Right hindlimb (tissue), 1 donor: ENCODE measurements at places on chromosomes 11 and 22.

DNA sequence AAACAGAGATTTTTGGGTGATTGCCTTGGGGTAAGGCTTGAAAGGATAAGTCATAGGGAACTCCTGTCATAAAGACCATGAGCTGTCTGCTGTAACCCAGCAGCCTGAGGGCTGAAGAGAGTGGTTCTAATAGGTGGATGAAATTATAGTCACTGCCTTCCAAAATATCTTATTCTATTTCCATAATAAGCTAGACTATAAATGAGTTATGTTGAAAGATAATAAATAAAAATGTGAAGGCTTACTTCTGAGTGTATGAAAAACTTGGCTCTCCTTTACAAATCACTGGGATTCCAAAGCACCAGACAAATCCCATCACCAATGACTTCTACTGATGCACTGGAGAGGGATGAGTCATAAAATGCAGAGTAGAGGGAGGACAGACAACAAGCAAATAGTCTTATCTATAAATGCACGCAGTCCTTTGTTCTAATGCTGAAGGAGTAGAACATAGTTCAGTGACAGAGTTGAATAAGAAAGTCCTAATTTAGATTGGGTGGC is 775.0 kb upstream of the LRRC4C start:
- DNase-seq = no peak

GRCh38 chr22:19776433-19777031 is 16.0 kb downstream of the TBX1 start:
- no peak for DNase-seq

DNA sequence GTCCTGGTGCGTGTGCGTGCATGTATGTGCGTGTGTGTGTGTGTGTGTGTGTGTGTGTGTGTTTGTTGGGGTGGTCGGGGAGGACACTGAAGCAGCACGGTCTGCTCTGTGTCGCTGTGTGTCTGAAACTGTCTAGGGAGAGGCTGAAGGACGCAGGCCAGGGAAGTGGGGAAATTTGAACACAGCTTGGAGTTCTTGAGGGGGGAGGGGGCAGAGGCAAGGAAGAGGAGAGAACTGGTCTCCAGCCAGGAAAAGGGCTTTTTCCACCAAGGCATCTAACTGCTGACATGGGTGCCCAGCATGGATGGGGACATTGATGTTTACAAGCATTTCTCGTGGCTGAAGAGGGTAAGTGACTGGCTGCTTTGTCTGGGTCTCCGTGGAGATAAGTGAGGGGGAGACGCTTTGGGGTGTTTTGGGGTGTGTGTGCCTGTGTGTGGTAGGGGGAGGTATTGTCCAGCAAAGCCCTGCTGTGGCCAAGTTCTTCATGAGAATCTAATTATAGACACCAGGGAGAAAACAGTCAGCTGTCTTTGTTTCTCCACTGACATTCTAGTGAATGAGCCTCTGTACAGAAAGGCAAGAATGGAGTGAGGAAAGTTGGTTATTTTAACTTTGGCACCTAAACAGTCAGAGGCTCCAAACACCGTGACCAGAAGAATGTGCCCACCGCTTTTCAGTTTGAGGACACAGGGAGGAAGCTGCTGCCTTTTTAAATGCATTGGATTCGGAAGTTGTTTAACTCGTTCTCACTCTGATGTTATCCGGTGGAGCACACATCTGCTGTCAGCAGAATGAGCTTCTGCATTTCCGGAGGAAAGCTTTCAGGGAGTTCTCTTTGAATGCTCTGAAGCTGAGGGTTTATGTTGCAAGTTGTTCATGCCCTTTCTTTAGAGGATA is 63.7 kb downstream of the PPFIBP2 start:
- peak; percentile 80 for DNase-seq

- DNase-seq = no peak
Observed at GRCh38 chr22:21000207-21000986, 1.5 kb downstream of the THAP7 start.

DNA sequence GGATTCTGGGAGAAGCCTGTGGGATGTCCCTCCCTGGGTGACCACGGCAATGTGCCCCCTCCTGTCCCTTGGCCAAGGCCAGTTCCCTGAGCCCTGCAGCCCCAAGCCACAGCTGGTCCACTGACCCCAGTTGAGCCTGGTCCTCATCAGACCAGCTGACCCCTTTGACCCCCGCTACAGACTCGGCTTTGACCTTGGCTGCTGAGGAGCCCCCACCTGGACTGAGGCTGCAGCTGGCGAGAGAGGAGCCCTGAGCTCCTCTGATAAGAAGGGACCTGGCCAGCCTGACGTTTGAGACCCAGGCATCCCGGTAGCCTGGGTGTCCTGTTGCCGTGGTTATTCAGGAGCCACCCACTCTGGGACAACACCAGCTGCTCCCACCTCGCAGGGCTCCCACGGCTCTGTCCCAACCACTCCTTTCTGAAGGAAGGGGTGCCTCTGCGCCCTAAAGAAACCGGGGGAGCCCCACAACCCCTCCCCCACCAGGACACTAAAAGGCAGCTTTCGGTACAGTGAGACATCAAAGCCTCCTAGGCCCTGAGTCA is 3.0 kb downstream of the ASCL2 start:
- no peak for DNase-seq

DNA sequence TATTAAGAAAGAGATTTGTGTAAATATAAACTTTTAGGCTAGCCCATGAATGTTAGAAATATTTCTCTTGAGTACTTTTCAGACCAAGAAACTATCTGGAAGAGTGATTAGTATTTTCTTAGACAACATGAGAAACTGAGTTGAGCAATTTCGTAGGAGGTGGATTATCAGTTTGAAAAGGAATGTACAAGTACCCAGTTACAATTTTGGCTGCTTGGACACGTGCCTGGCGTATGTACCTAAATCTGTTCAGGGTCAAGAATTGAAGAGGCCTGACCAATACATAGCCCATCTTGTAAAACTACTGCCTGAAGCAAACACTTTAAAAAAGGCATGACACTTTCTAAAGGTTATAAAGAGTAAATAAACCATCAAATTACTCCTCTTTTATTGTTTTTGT is 71.1 kb downstream of the CCDC73 start:
- DNase-seq = no peak

DNA sequence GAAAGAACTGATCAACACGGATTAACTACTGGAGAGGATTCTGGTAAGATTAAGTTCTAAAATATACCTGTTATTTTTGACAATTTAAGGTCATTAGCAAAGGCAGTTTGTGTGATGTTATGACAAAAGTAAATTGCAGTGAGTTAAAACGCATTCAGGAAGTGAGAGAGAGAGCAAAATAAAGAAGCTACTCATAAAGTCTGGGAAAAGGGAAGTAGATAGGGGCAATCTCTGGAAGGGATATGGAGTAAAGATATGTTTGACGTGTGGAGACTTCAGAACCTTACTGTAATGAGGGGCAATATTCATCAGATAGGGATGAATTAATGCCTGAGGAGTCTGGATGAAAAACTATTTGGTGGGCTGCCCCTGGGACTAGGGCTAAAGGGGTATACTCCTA is 16.8 kb downstream of the OR56B4 start:
- DNase-seq = no peak

DNA sequence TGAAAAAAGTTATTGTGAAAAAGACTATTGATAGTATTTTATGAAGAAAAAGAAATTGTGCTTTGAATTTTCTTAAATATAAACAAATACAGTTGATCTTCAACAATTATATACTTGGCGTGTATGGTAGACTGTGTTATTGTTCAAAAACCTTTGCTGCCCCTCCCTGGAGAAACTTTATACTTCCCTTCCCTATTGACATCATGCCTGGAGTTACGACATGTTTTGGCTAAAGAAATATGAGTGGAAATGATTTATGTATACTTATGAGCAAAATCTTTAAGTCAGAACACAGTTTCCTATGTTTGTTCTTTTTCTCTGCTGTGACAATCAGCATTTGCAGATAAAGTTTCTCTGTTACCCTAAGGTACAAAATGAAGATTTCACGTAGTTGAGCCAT is 243.8 kb downstream of the TMEM135 start:
- no peak for DNase-seq
